ENCODE measurements at places on chromosomes 2 and 18. TPM values are rescaled to one million over a fixed set of nuclear protein-coding genes. Genes with fewer than 3 reads are reported as not detected.

DNA sequence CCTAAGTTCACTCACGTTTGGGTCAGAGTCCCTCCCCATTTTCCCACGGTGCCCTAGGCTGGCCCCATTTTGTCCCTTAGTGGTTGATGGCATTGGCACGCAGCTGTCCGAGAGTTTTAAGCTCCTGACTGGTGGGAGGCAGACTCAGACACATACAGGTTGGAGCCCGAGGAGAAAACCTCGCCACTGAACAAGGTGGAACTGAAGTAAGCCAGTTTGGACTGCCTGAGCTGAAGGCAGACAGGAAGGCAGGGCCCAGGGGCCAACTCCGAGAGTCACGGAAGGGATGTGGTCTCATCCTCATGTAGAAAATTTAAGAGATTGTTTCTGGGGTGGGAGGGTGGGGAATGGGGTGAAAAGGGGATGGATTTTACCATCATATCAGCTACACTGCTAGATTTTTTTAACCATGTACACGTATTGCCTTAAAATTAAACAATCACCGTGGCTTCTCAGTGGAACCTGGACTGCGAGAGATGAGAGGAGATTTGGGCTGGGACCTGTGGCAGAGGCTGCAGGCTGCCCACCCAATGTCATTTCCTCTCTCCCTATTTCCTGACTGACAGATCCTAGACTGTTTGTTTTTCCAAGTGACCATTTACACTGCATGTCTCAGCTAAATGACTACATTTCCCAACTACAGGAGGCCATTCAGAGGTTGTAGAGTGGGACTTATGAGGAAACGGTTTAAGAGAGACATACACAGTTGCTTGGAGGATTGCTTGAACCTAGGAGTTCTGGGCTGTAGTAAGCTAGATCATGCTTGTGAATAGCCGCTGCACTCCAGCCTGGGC lies 19.4 kb upstream of the NMUR1 start:
- peaks cover 15% of the 10 kb centered on the region for H3K4me1 ChIP-seq
- H3K27me3 ChIP-seq, result peaks cover 4% of the 10 kb centered on the region
- H3K36me3 ChIP-seq, result no peaks in the 10 kb centered on the region
- DNase-seq, result no peak

DNA sequence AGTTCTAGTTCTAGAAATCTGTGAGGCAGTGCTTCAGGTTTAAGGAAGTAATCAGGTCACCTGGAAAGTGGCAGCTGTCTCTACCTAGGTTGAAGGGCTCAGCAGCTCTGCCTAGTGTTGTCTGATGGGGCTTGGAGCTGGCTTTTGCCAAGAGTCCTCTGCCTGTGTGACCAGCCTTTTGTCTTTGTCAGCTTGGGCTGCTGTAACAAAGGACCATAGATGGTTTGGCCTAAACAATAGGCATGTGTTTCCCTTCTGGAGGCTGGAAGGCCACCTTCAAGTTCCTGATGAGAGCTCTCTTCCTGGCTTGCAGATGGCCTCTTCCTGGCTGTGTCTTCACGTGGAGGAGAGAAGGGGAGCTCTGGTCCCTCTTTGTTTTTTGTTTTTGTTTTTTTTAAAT lies 13.3 kb downstream of the UBE2F start:
- H3K27ac ChIP-seq, result no peak overlapping the region
- H3K4me1 ChIP-seq, result peaks cover 23% of the 10 kb centered on the region
- H3K27me3 ChIP-seq, result no peaks in the 10 kb centered on the region
- H3K4me3 ChIP-seq, result no peak overlapping the region
- H3K36me3 ChIP-seq, result peaks cover 27% of the 10 kb centered on the region
- DNase-seq, result no peak

- no peaks in the 10 kb centered on the region for H3K27me3 ChIP-seq
- DNase-seq, result no peak
- peaks cover 13% of the 10 kb centered on the region for H3K4me1 ChIP-seq
Observed at GRCh38 chr2:33275689-33276444, 200.6 kb upstream of the RASGRP3 start.

The CAVIN2 gene
- total RNA-seq, result 34.9 TPM

The STPG4 gene
- total RNA-seq, result 0.22 TPM

The ANKRD44 gene
- 26.3 TPM for total RNA-seq

DNA sequence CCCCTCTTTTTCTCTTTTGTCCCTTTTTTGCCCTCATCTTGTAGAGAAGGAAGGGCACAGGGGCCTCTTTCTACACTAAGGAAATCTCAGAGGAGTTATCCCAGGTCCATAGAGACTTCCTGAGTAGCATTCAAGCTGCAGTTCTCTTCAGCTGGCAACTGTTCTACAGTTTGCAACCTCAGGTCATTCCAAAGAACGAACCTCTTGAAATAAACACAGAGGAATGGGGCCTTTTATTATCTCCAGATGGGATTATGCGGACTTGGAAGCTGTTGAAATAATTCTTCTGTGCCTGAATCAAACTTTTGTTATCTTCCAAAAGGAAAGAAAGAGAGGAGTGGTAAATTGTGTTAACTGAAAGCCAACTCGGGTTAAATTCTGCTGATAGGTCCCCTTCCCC lies 31.0 kb upstream of the NFE2L2 start:
- H3K27ac ChIP-seq, result peak overlapping the region; percentile 54
- no peaks in the 10 kb centered on the region for H3K36me3 ChIP-seq
- no peaks in the 10 kb centered on the region for H3K4me1 ChIP-seq
- no peak overlapping the region for H3K4me3 ChIP-seq
- peak; percentile 85 for DNase-seq

GRCh38 chr2:109294523-109294922 lies 165.5 kb downstream of the SH3RF3 start:
- DNase-seq, result no peak
- no peak overlapping the region for H3K4me3 ChIP-seq
- H3K4me1 ChIP-seq, result peaks cover 25% of the 10 kb centered on the region
- H3K27ac ChIP-seq, result no peak overlapping the region
- no peaks in the 10 kb centered on the region for H3K36me3 ChIP-seq
